Lung (tissue), 17 donors: ENCODE measurements at places on chromosomes 7 and 10. TPM values are rescaled to one million over a fixed set of nuclear protein-coding genes. Genes with fewer than 3 reads are reported as not detected.
A peak's percentile ranks its signal among the peaks of the same experiment; 100 is the strongest.

GRCh38 chr10:68462536-68462935 is 9.2 kb downstream of the DNA2 start:
- no peak overlapping the region for H3K27ac ChIP-seq
- no peaks in the 10 kb centered on the region for H3K27me3 ChIP-seq
- H3K36me3 ChIP-seq: peaks cover 17% of the 10 kb centered on the region
- no peaks in the 10 kb centered on the region for H3K4me1 ChIP-seq

DNA sequence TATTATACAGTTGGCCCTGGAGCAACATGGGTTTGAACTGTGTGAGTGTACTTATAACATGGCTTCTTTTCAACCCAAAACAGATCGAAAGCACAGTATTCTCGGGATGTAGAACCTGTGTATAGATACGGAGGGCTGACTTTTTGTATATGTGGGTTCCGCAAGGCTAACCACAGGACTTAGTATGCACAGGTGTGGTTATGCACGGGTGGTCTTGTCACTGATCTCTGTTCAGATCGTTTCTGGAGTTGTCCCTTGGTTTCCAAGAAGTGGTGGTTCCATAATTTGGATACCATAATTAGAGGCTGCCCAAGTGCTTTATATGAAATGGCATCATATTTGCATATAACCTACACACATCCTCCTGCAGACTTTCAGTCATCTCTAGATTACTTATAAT is 10.9 kb upstream of the BHLHA15 start:
- H3K4me3 ChIP-seq: no peak overlapping the region
- no peak overlapping the region for H3K27ac ChIP-seq
- peaks cover 18% of the 10 kb centered on the region for H3K36me3 ChIP-seq
- no peak for DNase-seq
- no peaks in the 10 kb centered on the region for H3K4me1 ChIP-seq

DNA sequence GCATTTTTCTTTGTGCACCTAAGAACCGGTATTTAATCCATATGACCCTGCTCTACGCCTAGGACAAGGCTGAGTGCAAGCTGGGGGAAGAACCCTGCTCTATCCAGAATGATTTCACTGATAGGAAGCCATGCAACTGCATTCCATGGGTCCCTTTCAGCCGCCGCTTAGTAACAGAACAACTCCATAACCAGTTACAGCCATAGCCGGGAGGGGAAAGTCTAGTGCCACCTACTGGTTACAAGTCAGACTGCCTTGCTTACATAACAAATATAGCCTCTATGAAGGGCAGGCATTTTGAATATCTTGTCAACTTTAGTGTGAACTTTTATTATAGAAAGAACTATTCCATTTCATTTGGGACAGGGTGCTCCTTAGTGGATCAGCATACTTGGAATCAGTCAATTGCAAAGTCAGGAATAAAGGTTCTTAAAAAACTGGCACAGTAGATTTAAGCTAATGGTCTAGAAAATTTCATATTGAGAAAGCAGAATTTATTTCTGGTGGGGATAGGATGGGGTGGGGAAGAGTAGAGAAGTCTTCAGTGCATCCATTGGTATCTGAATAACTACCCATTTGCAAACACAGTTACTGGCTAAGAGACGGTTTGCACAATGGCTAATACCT is 521.7 kb downstream of the ADRA2A start:
- no peaks in the 10 kb centered on the region for H3K36me3 ChIP-seq
- no peak overlapping the region for H3K27ac ChIP-seq
- no peaks in the 10 kb centered on the region for H3K4me1 ChIP-seq
- H3K4me3 ChIP-seq: no peak overlapping the region
- H3K27me3 ChIP-seq: no peaks in the 10 kb centered on the region
- DNase-seq: peak; percentile 56

GRCh38 chr7:50282813-50283605 is 21.5 kb upstream of the IKZF1 start:
- H3K27ac ChIP-seq: no peak overlapping the region
- no peaks in the 10 kb centered on the region for H3K4me1 ChIP-seq
- no peak overlapping the region for H3K4me3 ChIP-seq
- H3K36me3 ChIP-seq: no peaks in the 10 kb centered on the region
- DNase-seq: peak; percentile 24

The CFAP69 gene
- total RNA-seq: 13.0 TPM

The MYL10 gene
- total RNA-seq: not detected

The CCAR1 gene
- 47.4 TPM for total RNA-seq

The PRRT4 gene
- 1.3 TPM for total RNA-seq

The C7orf57 gene
- 9.4 TPM for total RNA-seq
